ENCODE measurements at places on chromosomes 3 and 15. TPM values are rescaled to one million over a fixed set of nuclear protein-coding genes. Genes with fewer than 3 reads are reported as not detected.

DNA sequence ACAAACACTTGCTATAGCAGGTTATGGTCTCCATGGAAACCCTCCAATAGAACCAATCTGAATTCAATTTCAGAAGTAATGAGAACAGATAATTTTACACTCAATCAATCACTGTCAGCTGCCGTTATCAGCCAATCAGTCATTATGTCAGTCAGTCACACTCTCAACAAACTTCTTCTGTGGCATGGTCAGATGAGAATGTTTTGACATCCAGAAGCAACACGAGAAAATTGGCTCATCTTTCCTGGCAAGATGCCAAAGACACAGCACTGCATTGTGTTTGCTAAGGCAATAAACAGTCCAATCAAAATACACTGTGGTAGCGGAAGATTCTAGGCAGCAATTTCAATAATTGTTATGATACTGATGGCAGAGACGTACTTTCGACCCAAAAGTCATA is 190.7 kb downstream of the RORA start:
- DNase-seq, result no peak

GRCh38 chr3:165783383-165783782 is 53.8 kb downstream of the BCHE start:
- DNase-seq, result no peak

The HOMER2 gene
- 25.2 TPM for total RNA-seq

- peak; percentile 36 for DNase-seq
Observed at GRCh38 chr3:116161575-116162525, 283.4 kb downstream of the LSAMP start.

- DNase-seq, result no peak
Observed at GRCh38 chr3:99938270-99938911, 120.7 kb downstream of the CMSS1 start.

GRCh38 chr15:66070220-66070934 is 183.2 kb downstream of the MEGF11 start:
- DNase-seq, result no peak

The NMNAT3 gene
- total RNA-seq, result not detected

DNA sequence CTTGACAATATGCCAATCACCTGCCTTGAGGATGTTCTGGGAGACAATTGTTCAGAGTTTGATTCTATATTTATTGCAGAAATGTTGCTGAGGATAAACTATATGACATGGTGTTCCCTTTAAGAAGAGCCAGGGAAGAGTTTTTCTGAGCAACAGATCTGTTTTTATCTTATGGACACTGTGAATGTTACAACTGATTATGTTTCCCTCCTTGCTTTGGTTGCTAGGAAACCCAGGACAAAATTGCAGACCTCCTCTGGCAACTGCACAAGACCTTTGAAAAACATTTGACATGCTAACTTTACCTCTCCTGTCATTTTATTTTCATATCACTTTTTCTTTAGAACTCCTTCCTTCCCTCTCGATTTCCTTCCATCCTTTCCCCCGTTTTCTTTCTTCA is 8.2 kb upstream of the TM6SF1 start:
- no peak for DNase-seq

GRCh38 chr3:64666171-64666588 is 21.6 kb downstream of the ADAMTS9 start:
- DNase-seq, result no peak

DNA sequence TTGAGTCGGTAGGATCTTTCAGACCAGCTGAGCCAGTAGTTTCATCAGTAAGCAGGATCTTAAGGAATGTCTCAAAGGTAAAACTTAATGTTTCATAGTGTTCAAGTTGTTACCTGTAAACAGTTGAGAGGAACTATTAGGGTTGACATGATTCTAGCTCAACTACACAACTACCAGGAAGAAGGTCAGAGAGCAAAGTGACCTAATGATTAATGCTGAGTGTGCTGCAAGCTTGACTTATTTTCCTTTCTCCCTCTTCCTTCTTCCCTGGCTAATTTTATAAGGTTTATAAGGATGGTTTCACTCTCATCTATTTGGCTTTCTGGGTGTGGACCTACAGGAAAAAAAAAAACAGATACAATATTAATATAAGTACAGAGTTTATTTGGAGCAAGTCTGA is 30.2 kb upstream of the LHFPL4 start:
- no peak for DNase-seq

The ARGFX gene
- total RNA-seq, result not detected

DNA sequence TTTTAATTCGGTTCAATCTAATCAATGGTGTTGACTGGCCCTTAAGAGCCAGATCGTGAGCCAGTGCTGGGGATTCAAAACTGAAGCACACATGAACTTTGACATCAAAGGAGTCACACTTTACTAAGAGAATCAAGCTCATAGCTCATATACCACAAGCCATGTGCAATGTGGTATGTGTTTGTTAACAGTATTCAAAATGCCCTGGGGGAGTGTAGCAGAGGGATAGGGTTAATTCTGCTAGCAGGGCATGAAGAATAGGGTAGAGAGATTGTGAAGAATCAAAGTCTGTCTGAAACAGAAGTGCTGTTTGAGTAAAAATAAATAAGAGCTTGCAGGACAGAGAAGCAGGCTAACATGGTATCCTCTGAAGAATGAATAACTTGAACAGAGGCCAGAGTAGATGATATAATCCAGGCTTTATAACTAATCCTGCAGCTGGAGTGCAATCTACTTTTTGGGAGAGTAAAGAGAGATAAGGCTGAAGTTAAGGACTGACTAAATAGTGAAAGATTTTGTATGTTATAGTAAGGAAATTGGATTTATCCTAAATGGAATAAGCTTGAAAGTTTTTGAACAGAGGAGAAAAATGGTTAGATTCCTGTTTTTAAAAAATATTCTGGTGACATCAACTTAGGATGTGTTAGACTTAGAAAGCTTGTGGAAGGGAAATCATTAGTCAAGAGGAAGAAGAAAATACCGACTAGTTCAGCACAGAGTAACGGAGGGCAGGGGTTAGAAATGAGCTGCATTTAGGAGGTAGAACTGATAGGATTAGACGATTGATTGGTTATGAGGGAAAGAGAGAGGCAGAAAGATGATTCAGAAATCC is 292.0 kb downstream of the NFKBIZ start:
- DNase-seq, result no peak

GRCh38 chr3:59998058-59998457 is 948.2 kb upstream of the CFAP20DC start:
- DNase-seq, result no peak

DNA sequence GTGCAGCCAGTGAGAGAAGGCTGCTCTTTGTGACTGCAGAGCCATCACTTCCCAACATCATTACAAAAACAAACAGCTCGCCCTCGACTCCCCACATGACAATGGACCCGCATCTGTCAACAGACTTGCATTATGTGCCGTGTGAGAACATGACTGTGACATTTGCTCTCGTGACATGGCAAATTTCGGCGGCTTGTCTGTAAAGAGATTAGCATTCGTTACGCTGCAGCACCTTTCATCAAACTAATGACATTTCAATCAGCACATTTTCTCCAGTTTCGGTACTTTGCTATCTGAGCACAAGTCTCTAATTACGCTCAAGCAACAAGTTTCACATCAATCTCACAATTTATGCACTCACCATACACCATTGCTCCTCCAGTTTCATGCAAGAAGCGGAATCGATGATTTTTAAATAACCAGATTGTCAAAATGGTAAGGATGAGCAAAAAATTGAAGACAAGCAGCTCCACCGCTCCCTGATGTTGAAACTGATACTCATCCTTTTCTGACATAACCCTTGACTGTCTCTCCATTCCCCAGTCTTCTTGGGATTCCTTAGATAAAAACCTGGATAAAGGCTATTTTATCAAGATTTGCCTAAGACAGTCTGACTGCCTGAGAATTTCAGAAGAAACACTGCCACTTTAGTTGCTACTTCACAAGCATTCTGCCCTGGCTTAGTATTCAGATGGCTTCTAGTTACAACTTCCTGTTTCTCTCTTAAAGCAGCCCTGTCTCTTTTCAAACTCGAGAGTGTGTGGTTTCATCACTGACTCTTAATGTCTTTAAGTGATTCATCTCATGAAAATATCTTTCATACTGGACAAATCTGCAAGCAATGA is at the start of gene SLC9A9:
Gene SLC9A9 (minus strand): TSS at position 682 of the 845 bp plus-strand sequence. CDS start 146 bp downstream, at position 536.
- DNase-seq, result peak; percentile 59

The SNRK gene
- 11.4 TPM for total RNA-seq

DNA sequence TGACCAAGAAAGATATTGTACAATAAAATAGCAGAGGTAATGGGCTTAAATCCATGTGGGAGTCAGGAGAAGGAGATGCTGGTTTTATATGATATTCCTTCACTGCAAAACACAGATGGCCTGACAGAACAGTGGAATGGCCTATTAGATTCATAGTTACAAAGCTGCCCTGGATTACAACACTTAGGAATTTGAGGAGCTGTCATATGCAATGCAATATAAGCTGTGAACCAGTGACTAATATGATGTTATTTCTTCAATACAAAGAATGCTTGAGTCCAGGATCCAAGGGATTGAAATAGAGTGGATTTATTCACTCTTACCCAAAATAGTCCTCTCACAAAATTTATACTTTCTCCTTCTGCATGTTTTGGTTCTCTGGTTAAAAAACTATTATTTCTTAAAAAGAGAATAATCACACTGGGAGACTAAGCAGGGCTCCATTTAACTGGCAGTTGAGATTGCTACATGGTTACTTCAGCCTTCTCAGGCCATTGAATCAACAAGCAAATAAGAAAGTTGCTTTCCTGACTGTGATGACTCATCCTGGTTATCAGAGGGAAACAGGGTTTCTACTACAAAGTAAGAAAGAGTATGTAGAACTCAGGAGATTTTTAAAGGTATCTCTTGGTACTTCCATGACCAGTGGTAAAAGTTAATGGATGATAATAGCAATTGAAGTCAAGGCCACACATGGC is 79.8 kb upstream of the ZPLD1 start:
- DNase-seq, result peak; percentile 64

DNA sequence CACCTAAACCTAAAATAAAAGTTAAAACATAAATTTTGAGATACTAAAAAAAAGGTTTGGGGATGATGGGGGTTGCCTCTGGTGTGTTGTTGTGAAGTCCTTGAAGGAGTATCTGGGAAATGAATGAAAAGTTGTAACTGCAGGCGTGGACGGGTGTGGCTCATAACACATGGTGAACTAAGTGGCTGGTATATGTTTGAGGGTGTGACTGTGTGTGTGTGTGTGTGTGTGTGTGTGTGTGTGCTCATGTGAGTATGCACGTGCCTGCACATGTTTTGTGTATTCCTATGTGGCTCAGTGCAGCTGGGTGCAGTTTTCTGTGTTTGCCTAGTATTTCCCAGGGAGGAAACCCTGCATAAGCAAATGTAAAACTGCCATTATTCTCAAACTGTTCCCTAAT is 229.9 kb upstream of the TRIM42 start:
- DNase-seq, result no peak

The SNRPN gene
- total RNA-seq, result 228 TPM

The KNL1 gene
- 18.3 TPM for total RNA-seq

DNA sequence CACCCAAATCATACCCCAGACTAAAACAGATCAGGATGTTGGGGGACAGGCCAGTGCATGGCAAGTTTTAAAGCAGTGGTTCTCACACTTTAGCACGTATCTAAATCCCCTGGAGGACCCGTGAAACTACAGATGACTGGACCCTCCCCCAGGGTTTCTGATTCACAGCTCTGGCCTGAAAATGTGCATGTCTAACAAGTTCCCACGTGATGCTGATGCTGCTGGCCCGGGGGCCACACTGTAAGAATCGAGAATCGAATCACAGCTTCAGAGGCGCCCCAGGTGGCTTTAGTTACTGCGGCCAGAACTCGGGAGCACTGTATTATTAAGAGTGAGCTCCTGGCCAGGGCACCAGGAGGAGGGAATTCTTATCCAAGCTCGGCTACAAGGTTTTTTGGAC is 11.6 kb downstream of the ADAMTS17 start:
- DNase-seq, result no peak

The COX17 gene
- total RNA-seq, result 100 TPM

The PRR23B gene
- not detected for total RNA-seq

The LMAN1L gene
- not detected for total RNA-seq

- no peak for DNase-seq
Observed at GRCh38 chr3:53758846-53759245, 87.4 kb downstream of the CHDH start.

- DNase-seq, result no peak
Observed at GRCh38 chr3:115077501-115078250, 69.4 kb downstream of the ZBTB20 start.
